CD8-positive, alpha-beta T cell (primary cell): ENCODE measurements at places on chromosomes 3 and 15. TPM values are rescaled to one million over a fixed set of nuclear protein-coding genes. Genes with fewer than 3 reads are reported as not detected.

DNA sequence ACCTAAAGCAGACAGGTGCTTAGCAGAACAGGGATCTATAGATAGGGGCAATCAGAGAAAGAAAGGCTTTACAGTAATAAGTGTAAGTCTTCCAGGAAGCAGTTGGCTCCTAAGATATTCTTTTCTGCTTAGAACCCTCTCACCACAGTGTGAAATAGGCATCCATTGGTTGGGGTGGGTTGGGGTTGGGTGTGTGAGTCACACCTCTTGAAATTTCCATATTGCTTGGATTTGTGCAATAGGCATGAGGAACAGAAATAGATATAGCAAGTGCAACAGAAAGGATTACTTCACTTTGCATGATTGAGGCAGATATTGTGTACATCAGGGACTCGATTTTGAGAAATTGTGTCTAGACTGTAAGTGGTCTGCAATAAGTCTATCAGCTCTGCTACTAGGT, 200.1 kb upstream of the GAP43 start:
- no peak for DNase-seq

DNA sequence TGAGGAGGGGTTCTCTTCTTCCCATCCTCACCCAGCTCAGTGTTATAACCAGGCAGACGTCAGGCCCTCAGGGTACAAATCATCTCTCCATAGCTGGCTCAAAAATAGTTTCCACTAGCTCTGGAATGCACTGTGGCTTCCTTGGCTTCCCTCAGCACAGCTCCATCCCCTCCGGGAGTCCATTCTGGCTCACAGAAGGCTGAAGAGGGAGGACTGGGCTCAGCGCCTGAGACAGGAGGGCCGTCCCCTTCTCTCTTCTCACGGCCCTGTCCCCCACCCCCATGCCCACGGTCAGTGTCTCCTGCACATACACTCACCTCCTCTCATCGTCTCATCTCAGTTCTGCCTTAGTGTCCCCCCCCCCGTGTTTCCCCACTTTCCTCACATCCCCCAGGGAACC, 50.1 kb downstream of the UMPS start:
- no peak for DNase-seq

GRCh38 chr15:90423801-90424319, 35.8 kb downstream of the IQGAP1 start:
- no peak for DNase-seq

DNA sequence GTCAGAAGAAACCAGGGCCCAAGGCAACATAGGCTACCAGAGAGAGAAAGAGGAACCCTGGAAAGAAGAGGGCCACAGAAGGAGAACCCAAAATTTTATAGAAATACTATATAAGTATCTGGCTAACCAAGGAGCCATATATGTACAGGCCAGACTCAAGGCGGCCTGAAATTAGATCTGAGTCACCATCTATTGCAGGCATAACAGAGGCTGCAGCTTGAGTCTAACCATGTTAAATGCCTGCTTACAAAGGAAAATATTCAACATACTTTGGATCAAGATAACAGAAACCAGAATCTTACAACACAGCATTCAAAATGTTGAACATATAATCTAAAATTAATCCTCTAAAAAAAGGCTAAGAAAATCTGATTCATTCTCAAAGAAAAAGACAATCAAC, 23.1 kb downstream of the IGSF11 start:
- DNase-seq = no peak

DNA sequence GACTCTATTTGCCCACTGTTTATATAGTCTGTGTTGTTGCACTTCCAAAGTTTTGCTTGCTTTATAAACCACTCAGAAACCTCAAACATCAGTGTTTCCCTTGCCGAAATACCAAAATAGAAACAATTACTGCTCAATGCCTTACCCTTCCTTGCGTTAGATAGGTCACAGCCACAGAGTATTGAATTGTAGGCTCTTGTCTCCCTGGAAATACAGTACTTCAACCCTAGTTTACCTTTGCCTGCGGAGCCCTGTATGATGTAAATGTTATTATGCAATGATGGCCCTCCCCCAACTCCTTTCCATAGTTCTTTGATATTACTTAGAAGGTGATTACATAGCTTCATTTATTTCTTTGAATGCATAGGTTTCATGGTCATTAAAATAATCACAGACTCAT, 44.2 kb downstream of the SOX2 start:
- DNase-seq = no peak

DNA sequence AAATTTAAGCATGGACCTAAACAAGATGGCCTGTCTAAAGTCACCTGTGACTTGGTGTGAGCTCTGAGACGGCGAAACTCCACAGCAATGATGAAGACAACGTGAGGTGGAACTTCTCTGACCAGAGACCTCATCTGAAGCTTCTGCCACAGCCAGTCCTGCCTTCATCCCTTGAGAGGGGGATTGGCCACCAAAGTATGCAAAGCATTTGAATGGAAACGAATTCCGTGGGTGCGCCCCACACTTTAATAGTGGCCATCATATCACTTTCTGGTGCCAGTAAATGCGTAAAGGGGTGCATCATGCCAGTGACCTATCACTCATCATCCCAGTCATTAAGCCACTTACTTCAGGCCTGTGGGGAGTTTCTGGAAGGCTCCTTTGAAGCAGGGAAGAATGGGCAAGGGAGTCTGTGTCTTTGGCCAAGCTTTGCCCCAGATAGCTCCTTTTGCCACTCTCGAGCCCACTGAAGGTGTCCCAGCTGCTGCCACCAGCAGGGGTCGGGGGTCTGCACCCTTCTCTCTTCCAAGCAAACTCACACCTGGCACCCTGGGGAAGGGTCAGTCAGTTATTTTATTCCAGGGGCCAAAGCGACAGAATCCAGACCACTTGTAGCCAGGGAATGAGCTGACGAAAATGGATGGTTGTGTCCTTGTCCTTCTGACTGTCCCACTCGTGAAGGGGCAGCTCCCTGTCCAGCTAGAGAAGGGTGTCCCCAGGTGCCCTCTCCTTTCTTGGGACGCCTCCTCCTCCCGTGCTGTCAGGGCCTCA, 17.7 kb downstream of the MUC20 start:
- no peak for DNase-seq

DNA sequence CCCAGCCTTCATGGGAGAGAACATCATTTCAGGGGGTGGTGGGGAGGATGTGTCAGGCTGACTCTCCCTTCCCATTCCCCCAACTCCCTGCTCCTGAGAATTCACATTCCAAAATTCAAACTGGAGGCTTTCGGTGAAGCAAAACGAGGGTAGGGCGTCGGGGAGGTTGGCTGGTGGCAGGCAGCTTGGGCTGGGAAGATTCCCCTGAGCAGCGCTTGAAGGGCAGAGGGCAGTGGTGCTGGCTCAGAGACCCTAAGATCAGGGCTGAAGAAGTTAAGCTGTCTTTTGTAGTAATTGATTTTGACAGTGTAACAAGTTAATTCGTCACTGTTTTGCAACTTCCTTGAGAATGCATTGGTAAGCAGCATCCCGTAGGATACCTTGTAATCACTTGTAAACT, 187.8 kb downstream of the RAB11A start:
- DNase-seq = no peak

- DNase-seq = no peak
Measured at GRCh38 chr3:14177580-14178246, 688 bp downstream of the XPC start.

GRCh38 chr15:45050587-45050986, 27.6 kb downstream of the SORD start:
- DNase-seq = no peak

DNA sequence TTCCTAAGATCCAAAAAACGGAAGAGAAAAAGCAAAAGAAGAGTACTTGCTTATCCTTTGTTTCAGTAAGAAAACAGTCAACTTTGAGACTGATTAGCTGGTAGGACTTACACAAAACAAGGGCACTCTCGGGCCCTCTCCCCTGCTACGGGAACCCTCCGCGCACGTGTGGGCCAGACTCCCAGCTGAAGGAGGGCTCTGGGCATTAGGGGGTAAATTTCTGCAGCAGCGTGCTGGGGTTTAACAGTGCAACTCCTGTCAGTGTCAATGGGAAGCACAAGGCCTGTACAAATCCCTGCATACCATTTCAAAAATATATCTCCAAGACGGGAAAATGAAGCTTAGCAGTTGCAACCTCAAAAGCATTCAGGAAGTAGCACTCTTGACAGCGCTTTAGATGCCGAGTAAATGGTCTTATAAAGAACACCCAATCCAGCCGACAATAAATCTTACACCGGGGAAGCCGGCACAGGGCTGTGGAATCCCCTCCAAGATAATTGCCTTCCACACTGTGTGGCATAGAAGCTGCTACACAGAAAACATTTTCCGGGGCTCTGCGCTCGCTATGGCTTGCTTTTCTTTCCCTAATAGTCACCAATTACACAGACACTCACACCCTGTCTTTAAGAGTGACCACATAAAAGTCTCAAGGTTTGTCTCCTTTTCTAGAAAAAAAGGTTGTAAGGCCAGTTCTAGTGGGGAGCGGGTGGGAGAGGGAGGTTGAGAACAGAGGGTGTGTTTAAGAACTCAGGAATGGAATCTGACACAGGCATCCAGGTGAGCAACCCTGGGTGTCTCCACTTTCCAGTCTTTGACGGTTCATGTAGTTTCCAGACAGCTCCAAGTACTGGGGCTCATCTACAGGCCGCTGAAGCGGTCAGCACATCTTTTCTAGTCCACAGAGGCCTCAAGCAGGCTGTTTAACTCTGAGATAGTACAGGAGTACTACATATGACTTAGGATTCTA, 512.7 kb downstream of the FOXP1 start:
- no peak for DNase-seq

- no peak for DNase-seq
Measured at GRCh38 chr3:133038731-133039375, 662 bp downstream of the TMEM108 start.

DNA sequence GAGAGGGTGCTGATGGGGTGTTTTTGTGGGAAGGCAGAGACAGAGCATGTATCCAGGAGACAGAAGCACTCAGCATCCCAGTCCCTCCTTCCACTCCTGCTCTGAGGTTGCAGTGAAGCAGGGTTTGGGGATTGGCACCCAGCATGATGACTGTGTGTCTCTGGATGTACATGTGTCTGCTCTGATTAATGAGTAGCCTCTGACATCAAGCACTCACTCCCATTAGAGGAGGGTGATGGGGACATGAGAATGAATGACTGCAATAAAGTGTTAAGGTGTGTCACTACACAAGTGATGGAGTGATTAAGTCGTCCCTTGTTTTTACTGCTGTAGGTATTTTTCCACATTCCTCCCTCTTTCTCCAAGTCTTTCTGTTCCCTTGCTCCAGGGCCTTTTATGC, 9.6 kb upstream of the MYZAP start:
- no peak for DNase-seq

DNA sequence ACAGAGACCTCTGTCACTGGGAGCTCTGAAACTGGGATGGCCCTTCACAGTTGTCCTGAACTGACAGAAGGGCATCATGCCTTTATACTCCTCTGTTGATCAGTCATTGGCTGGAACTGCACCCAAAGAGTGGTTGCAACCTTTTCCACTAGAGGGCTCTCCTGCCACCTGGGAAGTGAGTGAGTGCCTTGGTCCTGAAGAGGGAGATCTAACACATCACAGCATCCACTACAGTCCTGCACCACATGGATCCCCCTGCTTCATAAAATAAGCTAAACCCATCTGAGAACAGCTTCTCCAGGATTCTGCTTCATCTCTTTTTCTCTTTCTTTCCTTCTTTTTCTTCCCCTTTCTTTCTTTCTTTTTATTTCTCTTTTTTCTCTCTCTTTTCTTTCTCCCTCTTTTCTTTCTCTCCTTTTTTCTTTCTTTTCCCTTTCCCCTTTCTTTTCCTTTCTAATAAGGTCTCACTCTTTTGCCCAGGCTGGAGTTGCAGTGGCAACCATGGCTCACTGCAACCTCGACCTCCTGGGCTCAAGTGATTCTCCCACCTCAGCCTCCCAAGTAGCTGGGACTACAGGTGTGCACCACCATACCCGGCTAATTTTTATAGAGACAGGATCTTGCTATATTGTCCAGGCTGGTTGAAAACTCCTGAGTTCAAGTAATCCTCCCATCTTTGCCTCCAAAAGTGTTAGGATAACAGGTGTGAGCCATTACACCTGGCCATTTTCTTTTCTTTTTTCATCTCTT, 42.8 kb upstream of the RAF1 start:
- peak; percentile 55 for DNase-seq

DNA sequence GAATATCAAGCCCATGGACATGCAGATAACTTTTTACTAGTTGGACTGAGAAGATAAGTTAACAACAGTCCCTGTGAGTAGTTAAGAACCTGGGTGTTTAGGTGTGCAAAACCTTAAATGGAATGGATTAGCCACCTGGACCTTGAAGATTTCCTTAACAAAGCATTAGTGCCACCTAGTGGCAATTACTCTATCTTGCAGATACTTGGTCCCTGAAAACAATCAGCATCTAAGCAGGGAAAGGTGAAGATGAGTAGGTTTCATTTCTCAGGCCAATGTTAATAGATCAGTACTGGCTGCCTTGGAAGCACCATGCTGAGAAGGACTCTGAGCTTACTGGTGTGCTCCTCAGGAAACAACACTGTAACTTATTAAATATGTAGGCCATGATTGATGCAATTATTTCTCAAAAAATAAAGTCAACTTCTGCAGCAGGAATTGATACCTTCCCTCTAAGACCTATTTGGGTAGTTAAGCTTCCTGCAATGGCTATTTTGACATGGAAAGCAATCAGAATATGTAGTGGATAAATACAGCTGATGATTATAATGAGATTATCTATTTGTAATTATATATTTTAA, 329.4 kb downstream of the TBC1D5 start:
- DNase-seq = no peak

DNA sequence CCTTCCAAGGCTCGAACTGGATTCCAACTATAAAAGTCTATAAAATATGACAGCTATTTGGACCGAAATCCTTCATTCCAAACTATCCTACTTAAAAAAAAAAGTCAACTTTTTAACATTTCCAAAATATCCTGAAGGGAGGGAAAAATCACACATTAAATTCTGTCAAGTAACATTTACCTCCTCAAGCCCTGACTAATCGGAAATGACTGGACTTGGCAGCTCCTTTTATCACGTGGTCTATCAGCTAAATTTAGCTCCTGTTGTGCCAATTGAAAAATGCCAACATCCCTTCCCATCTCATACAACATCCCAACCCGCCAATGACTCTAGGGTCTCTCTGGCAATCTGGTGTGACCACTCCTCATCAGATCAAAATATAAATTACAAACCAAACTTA, 297.9 kb downstream of the FHIT start:
- no peak for DNase-seq

The ROBO2 gene
- total RNA-seq = not detected

The NXPE3 gene
- 40.3 TPM for total RNA-seq

The SGO1 gene
- 0.33 TPM for total RNA-seq

The NDN gene
- total RNA-seq = not detected

The ACAN gene
- not detected for total RNA-seq

The IFT80 gene
- 12.7 TPM for total RNA-seq

The NAA80 gene
- 40.7 TPM for total RNA-seq
